Activated naive CD4-positive, alpha-beta T cell treated with anti-CD3 and anti-CD28 coated beads, Interleukin-2, amount 50 U/mL, for 72 hours (primary cell): ENCODE measurements at places on chromosomes 12 and 14.
A peak's percentile ranks its signal among the peaks of the same experiment; 100 is the strongest.

- DNase-seq, result no peak
Observed at GRCh38 chr14:51818748-51819380, 41.5 kb upstream of the GNG2 start.

GRCh38 chr12:63068857-63069442 lies 82.1 kb downstream of the AVPR1A start:
- DNase-seq, result no peak

GRCh38 chr14:97634751-97635150 lies 837.6 kb downstream of the VRK1 start:
- no peak for DNase-seq

DNA sequence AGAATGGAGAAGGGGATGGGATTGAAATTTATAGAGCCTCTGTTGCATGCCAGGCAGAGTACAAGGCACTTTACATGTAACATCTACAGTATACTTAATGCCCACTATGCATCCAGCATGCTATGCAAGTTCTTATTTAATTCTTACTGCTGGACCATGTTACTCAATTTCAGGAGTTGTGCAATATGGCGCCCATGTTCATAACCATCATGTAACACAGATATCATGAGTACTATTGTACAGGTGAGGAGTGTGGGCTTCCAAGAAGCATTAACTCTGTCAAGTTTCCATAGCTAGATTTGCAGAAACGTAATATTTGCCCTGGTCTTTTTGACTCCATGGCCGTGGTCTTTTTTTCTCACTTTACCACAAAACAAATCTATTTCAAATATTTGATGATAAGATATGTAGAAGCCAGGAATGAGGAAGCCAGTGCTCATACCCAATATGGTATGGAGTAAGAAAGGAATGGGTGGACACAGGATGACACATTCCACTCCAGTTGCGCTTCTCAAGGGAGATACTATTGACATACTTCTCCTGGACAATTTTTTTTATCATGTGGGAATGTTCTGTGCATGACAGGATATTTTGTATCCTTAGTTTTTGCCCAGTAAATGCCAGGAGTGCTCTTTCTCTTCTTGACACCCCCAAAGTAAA lies 191.8 kb downstream of the C12orf75 start:
- no peak for DNase-seq

DNA sequence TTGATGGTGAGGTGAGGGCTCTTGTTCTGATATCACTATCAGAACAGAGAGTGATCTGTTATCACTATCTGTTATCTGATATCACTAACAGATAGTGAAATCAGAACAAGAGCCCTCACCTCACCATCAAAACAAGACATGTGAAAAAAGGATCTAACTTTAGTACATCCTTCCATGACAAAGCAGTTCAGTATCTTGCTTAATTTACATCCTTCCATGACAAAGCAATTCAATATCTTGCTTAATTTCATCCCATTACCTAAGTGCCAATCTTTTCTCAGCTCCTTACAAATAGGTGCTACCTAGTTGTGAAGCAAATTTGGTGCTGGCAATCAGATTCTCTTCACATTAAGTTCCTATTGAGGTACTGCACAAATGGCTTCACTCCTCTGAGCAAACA lies 1865.6 kb upstream of the FLRT2 start:
- DNase-seq, result no peak

GRCh38 chr12:674272-674781 lies 11.1 kb upstream of the NINJ2 start:
- peak; percentile 70 for DNase-seq

GRCh38 chr14:94761348-94761996 lies 8.4 kb downstream of the GSC start:
- DNase-seq, result no peak

- peak; percentile 38 for DNase-seq
Observed at GRCh38 chr12:132413931-132414588, 75.9 kb upstream of the FBRSL1 start.

GRCh38 chr12:19886065-19886464 lies 446.8 kb downstream of the AEBP2 start:
- no peak for DNase-seq

- DNase-seq, result no peak
Observed at GRCh38 chr12:63308671-63309070, 157.7 kb upstream of the AVPR1A start.

DNA sequence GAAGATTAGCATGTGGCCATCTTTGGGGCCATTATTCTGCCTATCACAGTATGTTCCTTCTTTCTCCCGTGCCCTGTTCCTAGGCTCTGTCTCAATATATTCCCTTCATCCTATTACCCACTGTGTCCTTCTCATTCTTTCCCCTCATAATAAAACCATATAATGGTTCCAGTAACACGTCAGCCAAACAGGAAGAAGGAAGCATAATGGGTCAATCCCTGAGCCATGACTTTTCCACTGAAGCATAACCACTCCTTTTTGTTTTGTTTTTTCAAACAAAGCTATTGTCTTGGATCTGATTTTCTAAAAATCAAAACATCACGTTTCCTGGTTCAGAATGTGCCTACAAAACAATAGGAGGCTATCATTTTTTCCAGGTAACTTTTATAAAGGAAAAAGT lies 21.3 kb upstream of the RHOJ start:
- no peak for DNase-seq

DNA sequence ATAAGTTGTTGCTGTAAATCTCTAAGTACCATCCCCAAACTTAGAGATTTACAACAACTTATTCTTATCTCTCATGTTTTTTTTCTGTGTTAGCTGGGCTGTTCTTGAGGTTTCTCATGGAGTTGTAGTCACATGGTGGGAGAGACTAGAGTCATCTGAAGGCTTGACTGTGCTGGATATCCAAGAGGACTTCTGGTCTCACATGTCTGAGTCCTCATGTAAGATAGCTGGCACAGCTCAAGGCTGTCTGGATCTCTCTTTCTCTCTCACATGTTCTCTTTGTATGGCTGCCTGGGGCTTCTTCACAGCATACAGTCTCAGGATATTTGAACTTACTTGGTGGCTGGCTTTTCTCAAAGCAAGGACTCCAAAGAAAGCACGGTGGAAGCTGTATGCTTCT lies 63.8 kb downstream of the DACT1 start:
- DNase-seq, result no peak

DNA sequence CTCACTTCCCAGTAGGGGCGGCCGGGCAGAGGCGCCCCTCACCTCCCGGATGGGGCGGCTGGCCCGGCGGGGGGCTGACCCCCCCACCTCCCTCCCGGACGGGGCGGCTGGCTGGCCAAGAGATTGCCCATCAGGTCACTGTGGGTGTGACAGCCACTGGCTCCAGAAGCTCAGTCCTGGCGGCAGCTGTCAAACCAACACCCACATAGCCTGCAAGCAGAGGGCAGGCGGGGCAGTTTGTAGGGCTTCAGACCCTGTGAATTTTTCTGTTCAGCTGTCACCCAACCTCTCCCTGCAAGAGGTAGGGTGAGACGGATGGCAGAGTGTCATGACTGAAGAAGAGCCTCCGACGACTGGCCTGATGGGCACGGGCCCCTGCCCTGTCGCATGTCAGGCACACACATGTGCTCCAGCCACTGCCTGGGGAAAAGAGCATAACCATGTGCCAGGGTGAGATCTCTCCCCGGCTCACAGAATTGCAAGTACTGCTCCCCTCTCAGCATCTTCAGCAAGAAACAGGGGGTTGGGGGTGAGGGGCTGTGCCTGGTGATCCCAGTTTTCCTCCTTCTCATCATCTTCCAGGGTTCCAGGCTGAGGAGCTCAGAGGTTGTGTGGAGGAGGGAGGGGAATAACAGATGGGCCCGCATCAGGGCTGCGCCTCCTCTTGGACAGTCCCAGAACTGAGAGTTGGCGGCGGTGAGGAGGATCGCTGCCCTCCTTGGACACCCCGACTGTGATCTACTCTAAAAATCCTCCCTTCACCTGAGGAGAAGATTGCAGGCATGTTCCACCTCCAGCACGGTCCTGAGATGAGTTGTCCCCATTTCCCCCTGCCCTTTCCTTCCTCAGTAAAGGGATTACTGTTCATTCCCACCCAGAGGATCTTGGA lies 11.2 kb upstream of the PRPH start:
- DNase-seq, result no peak

GRCh38 chr12:132593938-132594358 lies 16.4 kb downstream of the LRCOL1 start:
- peak; percentile 34 for DNase-seq

DNA sequence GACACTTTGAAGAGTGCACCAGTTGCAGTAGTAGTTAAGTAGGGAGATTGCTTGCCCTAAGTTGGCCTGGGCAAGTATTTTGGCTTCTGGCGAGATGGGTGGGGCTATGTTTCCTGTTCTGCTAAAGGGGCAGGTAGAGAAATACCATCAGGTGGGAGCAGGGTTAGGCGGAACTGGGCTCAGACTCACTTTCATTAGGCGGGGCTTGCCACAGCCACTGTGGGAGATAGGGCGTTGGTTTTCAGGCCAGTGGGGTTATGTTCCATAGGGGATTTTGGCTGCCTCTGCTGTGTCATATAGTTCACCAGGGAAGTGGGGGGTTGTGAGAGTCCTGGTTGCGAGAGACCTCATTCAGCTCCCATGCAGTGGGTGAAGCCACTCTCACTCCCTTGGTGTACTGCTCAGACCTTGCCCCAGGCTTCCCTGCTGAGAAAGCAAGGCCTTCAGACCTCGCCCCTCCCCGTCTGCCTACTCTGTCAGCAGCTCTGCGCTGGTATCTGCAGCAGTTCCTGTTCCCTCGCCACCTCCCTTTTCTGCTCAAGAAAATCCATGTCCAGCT lies 43.3 kb downstream of the AEBP2 start:
- DNase-seq, result peak; percentile 36

- DNase-seq, result no peak
Observed at GRCh38 chr12:108307006-108307405, 32.1 kb downstream of the CMKLR1 start.

DNA sequence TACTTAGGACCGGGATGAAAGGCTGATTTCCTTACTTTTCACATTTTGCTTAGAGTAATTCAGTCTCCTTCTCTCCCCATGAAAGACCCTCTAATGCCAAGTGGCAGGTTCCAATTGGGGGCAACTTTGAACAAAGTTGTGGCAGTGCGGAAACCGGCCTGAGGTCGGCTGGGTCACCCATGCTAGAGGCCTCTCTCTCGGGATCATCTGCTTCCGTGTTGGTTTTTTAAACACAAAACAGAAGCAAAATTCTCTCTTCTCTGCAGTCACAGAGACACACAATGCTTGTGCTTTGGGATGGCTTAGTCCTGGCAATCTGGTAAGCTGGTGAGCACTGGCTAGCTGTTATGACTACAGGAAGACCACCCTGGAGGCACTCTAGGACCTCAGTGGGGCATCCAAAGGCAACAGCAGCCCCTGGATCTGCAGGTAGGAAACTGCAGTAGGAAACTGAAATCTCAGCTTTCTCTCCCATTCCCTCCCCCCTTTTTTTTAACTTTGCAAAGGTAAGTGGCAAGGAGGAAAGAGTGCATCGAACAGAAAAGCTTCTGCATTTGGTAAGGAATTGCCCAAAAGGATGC lies 102.1 kb downstream of the BCL11B start:
- DNase-seq, result no peak

DNA sequence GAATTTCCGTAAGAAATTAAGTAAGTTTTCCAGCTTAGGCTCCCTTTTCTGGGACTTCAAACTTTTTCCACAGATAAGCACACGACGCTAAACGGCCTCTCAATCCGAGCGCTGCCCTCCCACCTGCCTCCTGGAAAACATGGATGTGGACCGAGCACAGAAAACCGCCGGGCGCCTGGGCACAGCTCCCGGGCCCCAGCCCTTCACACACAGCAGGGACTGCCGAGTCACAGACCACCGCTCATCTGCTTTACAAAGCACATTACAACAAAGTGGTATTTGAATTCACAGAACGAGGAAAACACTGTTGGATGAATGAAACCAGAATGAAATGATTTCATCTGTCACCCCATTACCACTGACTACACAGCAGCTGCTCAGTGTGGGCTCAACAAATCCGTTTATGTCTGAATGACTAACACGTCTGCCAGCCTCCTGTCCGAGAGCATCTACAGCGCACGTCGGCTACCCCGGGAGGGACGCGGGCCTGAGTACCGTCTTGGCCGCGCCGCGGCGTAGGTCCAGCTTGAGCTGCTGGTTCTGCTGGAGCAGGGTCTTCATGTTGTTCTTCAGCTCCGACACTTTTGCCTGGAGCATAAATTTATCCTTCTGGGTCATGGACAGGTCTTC lies 13.1 kb upstream of the ANKLE2 start:
- DNase-seq, result no peak

DNA sequence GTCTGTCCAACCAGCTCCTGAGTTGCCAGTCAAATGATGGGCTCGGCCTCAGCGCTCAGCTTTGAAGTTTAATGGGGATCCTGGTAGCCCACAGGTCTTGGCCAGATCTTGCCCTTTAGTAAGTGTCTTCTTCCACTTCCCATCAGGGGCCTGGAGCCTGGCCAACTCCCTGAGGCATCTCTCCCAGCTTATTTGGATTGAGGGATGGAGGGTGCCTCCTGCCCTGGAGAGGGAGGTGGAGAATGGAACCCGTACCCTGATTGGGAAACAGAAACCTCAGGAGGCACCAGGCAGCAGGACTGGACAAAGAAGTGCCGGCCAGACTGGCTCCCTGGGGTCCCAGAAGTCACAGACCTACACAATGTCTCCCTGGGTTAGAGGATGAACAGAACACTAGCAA lies 40.5 kb upstream of the LTBP2 start:
- DNase-seq, result no peak

GRCh38 chr12:3578557-3578956 lies 87.6 kb downstream of the PRMT8 start:
- no peak for DNase-seq

- DNase-seq, result no peak
Observed at GRCh38 chr12:130214686-130215395, 52.6 kb downstream of the FZD10 start.
